ENCODE measurements at places on chromosomes 1 and 21.
A peak's percentile ranks its signal among the peaks of the same experiment; 100 is the strongest.

GRCh38 chr1:155005076-155006011 is 2.7 kb downstream of the ZBTB7B start:
- DNase-seq, result no peak

GRCh38 chr1:161439280-161440232 is 65.7 kb upstream of the FCGR2A start:
- DNase-seq, result peak; percentile 46

GRCh38 chr1:154220071-154220969 is at the start of gene UBAP2L:
Gene UBAP2L, plus strand, starts transcription at chr1:154220955. Its CDS starts 4,169 bp downstream, at chr1:154225124.
- peak; percentile 97 for DNase-seq

DNA sequence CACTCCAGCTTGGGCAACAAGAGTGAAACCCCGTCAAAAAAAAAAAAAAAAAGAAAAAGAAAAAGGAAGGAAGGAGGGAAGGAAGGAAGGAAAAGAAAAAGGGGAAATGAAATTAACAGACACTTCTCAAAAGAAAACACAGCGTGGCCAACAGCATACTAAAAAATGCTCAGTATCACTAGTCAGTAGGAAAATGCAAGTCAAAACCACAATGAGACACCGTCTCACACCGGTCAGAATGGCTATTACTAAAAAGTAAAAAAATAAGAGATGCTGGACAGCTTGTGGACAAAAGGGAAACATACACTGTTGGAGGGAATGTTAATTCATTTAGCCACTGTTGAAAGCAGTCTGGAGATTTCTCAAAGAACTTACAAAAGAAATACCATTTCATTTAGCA is 369.5 kb upstream of the BRINP3 start:
- no peak for DNase-seq

- DNase-seq, result no peak
Observed at GRCh38 chr1:151828921-151829320, 2.7 kb downstream of the RORC start.

GRCh38 chr1:178948676-178949075 is 77.0 kb upstream of the FAM20B start:
- DNase-seq, result no peak

DNA sequence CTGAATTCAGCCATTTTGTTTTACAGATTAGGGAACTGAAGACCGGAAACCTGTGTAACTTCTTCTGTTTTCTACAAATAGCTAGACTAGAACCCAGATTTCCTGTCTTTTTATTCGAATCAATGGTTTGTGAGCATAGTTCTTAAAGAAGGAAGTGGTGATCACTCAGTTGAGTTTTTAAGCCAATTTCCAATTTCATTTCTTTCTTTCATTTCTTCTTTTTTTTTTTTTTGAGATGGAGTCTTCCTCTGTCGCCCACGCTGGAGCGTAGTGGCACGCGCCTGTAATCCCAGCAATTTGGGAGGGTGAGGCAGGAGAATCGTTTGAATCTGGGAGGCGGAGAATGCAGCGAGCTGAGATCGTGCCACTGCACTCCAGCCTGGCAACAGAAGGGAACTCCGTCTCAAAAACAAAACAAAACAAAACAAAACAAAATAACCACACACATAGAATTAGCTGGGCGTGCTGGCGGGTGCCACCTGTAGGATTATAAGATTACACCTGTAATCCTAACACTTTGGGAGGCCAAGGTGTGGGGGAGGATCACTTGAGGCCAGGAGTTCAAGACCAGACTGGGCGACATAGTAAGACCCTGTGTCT is 3.0 kb upstream of the MDM4 start:
- no peak for DNase-seq

- DNase-seq, result no peak
Observed at GRCh38 chr21:30164796-30165195, 1.8 kb downstream of the CLDN17 start.

- DNase-seq, result no peak
Observed at GRCh38 chr1:44803062-44803311, 2.8 kb downstream of the PLK3 start.

GRCh38 chr1:82464362-82465001 is 663.7 kb downstream of the ADGRL2 start:
- no peak for DNase-seq

- no peak for DNase-seq
Observed at GRCh38 chr1:2492091-2492490, 16.0 kb downstream of the PLCH2 start.

DNA sequence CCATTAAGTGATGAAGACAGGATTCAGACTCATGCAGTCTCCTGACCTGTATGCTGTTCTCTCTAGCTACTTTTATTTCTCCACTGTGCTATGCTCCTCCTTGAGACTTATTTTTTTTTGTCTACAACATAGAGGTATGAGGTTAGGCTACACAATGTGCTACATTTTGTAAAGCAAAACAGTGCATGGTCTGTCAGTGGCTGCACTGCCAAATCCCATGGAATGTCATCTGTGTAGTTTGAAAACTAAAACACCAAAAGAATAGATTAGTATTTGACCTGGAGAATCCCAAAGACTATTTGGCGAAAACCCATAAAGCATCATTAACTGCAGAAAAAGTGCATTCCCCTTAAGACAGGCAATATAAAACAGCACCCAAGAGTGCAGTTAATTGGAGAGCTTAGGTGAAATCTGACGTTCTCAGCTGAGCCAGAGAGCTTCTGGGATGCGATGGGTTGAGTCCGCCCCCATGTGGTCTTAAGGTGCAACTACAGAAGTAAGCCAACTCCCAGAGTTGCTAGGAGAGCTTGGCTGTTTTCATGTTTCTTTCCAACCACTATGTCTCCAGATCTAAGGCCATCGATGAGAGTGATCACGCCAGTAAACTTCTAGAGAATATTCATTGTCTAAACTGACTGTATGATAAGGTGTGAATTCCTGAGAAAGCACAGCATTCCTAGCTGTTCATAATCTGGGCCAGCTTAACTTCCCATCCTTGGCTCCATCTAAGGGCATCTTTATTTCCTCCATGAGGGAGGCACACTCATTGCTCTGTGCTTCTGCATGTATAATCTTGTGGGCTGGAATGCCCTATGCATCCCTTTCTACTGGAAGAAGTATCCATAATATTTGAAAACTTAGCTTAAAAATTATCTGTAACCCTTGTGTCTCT is 20.7 kb upstream of the CYP2J2 start:
- DNase-seq, result no peak

- no peak for DNase-seq
Observed at GRCh38 chr1:196209983-196210382, 398.3 kb downstream of the KCNT2 start.

DNA sequence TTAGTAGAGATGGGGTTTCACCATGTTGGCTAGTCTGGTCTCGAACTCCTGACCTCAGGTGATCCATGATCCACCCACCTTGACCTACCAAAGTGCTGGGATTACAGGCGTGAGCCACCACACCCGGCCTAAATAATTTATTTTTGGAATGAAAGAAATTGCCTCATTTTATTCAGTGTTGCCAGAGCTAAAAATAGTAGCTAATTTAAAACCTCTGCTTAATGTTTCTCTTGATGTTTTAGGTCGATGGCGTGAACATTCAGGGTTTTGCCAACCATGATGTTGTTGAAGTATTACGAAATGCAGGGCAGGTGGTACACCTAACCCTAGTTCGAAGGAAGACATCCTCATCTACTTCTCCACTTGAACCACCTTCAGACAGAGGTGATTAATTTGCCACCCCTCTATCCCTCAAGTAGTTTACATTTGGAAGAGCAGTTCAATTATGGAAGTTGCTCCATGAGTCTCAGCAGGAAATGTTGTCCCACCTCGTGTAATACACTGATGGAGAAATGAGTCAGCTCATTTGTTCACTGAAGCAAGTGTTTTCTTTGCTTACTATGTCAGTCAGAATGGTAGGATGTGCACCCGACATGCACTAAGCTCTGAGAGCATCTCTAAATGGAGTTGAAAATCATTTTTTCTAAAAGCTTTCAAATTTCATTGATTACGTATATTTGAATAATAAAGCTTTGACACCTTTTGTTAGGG is 54.9 kb downstream of the PATJ start:
- no peak for DNase-seq

DNA sequence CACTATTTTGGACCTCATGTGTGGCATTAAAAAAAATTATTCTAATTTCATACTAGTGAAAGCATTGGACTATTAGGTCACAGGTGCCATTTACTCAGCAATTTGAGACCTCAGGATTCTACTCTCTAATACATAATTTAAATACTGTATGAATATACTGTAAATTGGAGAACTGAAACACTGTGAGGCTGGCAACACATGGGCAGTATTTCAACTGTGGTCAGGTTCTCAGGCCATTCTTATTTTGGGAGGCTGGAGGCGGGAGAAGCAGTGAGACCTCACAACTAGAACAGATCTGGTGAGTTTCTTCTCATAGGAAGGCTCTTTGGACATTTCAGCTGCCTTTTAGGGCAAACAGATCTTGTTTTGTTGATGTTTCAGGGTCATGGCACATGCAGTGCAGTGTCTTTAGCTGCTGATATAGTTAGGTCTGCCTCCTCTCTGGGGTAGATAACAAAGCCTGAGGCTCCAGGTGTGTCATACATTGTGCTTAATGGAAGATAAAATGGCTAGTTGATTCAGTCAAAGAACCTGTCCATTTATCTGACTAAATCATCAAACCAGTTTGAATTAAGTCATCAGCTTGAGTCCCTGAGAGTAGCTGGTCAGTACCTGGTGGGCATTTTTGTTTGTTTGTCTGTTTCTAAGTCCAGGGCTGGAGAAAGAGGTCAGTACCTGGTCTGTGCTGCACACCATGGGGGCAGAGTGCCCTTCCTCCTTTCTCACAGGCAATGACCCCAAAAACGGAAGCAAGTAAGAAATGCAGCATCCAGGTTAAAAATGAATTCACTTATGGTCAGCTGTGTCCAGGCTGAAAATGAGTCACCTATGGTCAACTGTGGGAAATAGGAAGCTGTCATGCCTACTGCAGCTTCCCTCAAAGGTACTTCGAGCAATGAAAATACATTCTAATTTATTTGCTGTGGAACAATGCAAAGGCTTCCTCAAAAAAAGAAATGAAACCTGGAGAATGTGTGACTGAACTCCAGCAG is 216.2 kb downstream of the SDCCAG8 start:
- no peak for DNase-seq

DNA sequence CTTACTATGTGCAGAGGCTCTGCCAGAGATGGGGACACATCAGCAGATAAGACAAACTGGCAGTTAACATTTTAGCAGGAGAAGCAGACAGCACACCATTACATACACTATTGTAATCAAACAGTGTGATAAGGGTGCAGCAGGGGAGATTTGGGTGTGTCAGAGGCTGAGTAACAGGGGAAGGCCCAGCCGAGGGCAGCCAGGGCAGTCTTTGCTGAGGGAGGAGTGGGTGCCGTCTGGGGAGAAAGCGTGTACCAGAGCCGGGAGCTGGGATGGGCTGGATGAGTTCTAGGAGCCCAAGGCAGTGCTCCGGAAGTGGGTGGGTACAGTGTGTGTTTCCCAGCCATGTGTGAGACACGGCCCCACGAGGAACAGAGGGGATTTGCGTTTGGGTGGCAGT is 31.2 kb downstream of the KCNA10 start:
- DNase-seq, result no peak

DNA sequence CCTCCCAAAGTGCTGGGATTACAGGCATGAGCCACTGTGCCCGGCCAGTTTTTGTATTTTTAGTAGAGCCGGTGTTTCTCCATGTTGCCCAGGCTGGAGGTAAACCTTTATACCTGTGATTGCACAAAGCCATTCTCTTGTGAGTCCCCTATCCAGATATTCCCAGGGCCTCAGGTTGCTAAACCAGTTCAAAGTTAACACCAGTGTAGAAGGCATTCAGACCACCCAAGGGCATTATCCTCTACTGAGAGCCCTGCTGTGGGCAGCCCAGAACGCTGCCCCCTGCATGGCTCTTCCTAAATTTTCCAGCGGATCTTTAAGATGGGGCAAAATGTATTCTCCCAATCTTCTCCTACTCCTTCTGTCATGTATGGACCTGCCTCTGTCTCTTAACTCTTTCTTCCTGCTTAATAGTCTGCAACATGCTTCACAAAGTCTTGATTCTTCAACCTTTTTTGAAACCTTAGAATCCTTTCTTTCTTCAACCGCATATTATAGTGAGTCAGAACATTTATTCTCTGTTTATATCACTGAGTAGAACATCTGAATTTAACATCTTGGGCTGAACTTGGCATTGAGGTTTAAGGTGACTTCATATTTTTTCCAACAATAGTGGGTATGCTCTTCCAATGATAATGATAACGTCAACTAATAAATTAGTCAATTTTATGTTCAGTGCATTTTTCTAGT is 36.0 kb downstream of the UBE4B start:
- no peak for DNase-seq

DNA sequence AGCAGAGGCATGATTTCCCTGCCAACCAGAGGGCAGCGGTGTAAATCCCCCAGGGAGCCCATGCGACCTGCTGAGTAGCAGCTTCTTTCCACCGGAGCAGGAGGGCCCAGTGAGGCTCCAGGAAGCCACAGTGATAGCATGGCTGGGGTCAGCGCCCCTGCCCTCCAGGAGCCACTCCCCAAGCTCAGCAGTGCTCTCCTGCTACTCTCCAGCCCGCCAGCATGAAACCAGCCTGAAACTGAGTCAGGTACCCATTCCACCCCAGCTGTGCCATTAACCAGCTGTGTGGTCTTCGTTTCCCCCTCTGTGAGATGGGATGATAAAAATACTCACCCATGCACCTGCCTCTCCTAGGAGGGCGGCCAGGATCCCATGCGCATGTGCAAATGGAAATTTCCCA is 123.8 kb upstream of the TMEM51 start:
- DNase-seq, result no peak

DNA sequence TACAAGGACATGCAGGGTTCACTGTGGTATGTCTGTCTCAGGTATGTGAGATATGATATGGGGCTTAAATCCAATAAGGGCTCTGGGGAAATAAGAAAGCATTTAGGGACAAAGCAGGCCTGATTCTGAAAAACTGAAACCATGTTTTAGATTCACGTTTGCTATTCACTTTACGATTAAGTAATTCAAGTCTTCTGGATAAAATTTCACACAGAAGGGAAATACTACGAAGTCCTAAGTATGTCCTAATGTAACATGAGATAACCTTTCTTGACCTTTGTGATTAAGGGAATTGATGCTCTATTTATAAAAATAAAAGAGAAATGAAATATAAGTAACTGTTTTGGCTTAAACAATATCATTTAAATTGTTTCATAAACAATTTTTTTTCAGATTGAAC is 55.4 kb downstream of the HNRNPR start:
- DNase-seq, result no peak

GRCh38 chr1:183702087-183702812 is 49.1 kb upstream of the APOBEC4 start:
- DNase-seq, result no peak

DNA sequence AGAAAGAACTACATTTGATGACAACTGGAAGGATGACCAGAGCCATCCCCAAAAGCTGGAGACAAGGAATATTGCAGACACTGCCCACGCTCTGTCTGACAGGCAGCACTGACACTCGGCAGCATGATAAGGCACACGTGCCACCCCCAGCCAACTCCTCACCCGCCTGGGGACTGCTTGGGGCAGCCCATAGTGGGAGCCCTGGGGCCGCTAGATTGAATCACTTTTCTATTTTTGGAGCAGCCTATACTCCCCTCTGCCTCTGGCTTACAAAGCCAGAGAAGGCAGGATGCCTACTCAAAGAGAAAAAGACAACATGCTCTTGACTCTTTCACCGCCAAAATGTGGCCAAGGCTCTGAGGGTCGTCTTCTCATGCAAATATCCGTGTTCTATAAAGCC is 1.3 kb downstream of the SMG5 start:
- DNase-seq, result no peak

GRCh38 chr1:226201029-226201593 is 14.6 kb upstream of the ACBD3 start:
- no peak for DNase-seq

GRCh38 chr21:44509539-44509938 is 30.5 kb downstream of the KRTAP10-1 start:
- no peak for DNase-seq

Measured in activated CD4-positive, CD25-positive, alpha-beta regulatory T cell treated with anti-CD3 and anti-CD28 coated beads, Interleukin-2, amount 50 U/mL, for 72 hours (primary cell).